ENCODE measurements at places on chromosomes 11 and 22.

DNA sequence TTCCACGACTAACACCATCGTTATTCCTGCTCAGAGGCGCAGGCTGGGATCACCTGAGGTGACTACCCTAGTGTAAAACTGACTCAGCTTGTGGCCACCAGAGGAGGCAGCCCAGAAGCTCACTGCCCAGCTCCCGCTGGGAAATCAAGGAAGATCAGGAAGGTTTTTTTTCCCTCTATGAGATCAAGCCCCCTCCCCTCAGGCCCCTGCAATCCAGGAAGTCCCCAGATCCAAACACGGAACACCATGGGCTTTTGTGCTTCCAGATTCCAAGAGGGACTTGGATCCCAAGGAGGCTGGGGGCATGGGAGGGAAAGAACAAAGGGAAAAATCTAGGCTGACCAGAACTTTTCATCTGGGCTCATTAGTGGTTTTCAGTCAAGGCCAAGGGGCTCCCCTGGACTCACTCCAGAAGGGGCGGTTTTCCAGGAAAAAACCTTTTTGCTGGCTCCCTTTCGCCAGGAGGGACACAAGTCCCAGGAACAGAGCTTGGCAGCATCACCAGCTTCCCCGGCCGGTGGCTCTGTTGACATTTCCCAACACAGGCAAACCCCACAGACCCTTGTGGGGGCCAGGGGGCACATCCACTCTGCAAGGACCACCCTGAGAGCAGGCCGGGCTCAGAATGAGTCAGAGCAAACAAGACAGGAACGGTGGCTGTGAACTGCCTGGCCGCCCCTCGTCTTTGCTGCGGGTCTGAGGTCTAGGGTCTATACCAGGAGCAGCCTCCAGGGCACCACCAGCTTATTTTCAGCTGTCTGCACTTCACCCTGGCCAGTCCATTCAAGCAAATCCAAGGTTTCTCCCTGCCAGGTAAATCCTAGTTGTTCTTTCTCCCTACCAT, 36.8 kb downstream of the MYH9 start:
- DNase-seq = no peak

GRCh38 chr22:38139901-38140300, 29.4 kb upstream of the BAIAP2L2 start:
- no peak for DNase-seq

- DNase-seq = no peak
Measured at GRCh38 chr22:32177221-32177765, 18.2 kb upstream of the C22orf42 start.

DNA sequence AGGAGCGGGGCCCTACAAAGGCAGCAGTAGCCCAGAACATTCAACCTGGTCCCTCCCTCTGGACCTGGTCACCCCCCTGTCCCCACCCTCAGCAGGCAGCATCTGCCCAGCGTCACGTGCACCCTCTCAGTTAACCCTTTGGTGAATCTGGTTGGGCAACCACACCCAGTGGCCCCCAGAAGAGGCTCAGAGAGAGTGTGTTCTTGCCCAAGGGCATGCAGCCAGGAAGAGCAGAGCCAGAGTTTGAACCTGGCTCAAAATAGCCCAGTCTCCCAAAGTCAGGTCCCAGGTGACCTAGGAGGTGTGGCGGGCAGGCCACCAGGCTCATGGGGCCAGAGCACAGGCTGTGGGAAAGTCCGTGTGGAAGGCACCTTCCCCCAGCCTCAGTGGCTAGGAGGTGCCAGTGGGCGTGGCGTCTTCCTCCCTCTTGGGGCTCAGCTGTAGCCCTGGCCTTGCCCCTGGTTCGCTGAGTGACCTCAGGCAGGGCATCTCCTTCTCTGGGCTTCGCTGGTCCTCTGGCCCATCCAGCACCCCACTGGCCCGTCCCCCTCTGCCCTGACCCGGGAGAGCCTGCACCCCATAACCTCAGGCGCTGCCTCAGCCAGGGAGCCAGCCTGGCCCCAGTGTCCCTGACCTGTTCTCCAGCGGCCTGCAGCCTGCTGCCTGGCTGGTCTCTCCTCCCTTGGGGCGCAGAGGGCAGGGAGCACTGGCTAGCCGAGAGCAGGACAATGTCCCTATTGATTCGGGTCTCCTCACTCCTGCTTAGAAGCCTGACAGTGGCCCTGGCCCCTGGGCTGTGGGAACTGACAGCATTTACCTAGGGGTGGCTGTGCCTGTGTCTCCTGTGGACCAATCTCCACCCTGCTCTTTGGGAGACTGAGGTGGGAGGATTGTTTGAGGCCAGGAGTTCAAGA, 7.0 kb downstream of the ALDH3B1 start:
- DNase-seq = no peak

- no peak for DNase-seq
Measured at GRCh38 chr11:12118949-12119348, 8.6 kb downstream of the MICAL2 start.

DNA sequence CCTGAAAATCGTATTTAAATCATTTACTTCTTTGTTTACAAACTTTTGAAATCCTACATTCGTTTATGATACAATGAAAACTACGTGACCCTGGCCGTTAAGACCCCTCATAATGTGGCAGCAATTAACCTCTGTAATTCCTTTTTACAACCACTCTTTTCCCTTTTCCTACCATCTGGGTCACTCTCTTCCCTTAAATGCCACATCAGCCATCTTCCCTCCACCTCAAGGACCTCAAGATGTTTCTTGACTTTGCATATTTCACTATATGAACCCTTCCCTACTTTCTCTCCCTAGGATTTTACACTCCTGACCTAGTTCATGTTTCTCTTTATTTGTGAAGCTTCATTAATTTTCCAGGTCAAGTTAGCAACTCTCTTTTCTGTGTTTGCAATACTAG, 26.8 kb downstream of the OR2AG2 start:
- no peak for DNase-seq

- DNase-seq = peak; percentile 25
Measured at GRCh38 chr11:20156280-20156875, 3.9 kb downstream of the DBX1 start.

DNA sequence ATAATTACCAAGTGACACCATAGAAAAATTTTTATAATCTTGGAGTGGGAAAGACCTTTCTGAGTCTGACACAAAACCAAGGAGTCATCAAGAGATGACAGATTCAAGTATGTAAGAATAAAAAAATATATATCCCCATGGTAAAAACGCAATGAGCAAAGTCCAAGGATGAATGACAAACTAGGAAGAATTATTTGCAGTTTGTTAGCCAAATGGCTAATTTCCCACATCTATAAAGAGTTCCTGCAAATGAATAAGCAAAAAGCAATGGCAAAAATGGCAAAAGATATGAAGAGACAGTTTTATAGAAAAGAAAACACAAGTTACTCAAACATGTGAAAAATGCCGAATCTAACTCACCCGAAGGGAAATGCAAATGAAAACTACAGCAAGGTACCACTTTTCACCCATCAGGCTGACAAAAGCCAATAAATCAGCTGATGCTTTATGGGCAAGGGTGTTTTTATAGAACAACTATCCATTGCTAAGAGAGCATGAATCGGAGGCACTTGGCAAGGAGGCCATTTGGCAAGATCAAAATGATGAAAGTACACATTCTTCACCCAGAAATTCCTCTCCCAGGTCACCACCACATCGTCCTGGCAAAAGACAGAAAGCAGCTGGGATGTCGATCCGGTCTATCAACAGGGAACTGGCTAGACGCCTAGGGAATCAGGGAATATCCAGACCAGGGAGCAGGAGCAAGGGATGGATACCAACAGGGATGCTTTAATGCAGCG, 21.1 kb upstream of the KLHL35 start:
- no peak for DNase-seq

GRCh38 chr11:6695377-6695776, 12.2 kb upstream of the MRPL17 start:
- no peak for DNase-seq

DNA sequence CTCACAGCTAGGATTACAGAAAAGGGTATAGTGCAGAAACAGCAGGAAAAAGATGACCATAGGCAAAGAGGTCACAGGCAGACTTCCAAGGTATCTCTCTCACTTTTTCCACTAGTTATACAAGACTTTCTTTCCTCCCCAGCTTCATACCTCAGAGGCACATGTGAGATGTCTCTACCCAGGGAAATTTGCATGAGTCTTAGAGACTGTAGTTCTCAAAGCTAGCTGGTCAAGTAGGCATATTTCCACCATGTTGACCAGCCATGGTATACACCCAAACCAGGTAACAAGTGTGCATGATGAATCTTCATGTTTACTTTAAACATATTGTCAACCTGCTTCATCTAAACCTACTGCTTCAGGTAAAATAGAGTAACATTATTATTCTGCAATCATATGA, 27.9 kb downstream of the PRMT3 start:
- no peak for DNase-seq

DNA sequence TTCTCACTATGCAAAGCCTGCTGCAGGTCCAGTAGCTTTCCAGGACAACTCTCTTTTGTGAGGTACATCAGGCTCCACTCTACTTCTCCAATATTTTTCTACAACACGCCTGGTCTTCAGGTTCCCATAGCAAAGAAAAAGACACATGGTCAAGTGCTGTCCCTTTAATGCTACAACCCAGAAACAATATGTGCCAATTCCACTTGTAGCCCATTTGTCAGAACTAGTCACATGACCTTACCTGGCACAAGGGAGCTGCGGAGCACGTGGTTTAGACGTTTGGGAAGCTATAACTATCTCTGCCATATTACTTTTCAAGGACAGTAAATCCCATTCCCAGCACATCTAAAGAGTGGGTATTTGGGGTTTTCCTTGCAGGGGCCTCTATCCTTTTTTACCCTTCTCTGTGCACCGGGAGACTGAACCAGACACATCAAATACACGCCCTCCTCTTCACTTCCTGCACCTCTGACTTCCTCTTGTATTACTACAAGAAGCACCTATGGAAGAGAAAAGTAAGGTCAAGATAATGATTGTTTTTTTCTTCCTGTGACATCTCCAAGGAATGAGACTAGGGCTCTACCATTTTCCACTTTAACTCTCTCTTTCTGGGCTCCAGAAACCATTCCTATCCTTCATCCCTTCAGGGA, 237.6 kb downstream of the ETS1 start:
- no peak for DNase-seq

DNA sequence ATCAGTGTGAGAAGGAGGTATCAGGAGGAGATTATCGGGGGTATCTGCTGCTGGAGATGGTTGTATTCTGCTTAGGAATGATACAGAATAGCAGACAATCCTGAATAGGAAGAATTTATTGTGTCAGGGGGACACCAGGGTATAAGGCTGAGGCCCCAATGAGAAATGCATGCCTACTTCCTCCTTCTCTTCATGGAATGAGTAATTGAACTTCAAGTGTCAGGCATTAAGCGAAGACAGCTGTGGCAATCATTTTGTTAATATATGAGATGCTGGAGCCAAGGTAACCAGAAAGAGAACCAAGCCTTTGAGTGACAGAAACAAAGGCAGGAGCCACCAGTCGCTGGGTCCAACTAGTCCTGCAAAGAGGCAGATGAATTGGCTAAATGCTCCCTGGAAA, 49.1 kb downstream of the KIRREL3 start:
- DNase-seq = no peak

DNA sequence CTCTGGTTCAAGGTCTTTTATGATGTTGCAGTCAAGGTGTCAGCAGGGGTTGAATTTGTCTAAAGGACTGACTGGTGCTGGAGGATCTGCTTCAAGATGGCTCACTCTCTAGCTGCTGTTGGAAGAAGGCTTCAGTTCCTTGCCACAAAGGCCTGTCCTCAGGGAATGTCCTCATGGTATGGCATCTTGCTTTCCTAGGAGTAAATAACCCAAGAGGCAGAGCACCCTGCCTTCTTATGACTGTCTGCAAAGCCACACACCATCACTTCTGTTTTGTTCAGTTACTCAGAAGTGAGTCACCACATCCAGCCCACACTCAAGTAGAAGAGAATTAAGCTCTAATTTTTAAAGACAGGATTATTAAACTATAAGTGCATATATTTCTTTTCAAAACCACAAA, 45.2 kb downstream of the PLAAT5 start:
- DNase-seq = no peak

DNA sequence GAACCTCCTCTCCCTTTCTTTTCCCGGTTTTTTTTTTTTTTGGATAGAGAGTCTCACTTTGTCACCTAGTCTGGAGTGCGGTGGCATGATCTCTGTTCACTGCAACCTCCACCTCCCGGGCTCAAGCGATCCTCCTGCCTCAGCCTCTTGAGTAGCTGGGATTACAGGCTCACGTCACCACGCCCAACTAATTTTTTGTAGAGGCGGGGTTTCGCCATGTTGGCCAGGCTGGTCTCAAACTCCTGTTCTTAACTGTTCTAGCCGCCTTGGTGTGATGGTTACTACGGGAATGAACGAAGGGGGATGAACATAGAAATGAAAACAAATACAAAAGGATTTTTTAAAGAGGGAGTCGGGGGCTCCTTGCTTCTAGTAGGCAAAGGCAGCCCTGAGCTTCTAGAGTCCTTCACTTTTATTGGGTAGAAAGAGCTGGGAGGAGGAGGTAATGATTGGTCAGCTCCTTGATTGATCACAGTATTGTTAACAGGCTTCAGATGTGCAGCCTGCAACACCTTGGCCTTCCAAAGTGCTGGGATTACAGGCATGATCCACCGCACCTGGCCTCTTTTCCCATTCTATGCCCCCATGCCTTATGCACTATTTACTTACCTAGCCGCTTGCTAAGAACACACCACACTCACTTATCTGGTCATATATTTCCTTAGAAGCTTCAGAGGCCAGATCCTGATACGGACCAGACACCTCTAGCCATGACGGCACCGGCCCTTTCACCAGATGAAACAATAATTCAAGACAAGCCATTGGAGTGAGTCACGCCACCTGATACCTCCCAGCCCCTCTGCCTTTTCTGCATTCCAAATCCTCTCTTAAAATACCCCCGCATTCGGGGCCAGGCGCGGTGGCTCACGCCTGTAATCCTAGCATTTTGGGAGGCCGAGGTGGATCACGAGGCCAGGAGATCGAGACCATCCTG, 20.7 kb downstream of the SUSD2 start:
- DNase-seq = no peak

GRCh38 chr11:117073539-117073938, 24.7 kb downstream of the SIK3 start:
- no peak for DNase-seq

DNA sequence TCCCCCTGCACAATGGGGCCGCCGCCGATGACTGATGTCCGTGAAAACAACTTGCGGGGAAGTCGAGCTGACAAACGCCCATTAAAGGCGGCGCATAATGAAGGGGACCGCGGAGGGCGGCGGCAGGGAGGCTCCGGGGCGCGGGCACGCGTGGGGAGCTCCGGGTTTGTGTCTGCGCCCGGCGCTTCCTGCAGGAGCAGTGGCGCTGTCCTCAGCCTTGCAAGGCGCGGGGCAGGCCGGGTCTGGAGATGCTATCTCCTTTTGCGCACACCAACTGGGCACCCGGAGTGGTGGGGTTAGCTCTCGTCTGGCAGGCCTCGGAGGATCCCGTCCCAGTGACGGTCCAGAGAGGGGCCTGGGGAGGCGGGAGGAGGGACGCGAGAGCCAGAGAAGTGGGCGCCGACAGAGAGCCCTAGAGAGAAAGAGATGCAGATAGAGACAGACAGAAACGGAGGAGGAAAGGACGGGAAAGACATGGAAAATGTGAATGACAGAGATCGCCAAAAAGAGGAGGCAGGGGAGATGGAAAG, 390 bp upstream of the FGF3 start:
- DNase-seq = no peak

- no peak for DNase-seq
Measured at GRCh38 chr11:93861808-93862207, 11.4 kb upstream of the VSTM5 start.
